Femur (tissue), 1 donor: ENCODE measurements at places on chromosomes 7 and 10.

DNA sequence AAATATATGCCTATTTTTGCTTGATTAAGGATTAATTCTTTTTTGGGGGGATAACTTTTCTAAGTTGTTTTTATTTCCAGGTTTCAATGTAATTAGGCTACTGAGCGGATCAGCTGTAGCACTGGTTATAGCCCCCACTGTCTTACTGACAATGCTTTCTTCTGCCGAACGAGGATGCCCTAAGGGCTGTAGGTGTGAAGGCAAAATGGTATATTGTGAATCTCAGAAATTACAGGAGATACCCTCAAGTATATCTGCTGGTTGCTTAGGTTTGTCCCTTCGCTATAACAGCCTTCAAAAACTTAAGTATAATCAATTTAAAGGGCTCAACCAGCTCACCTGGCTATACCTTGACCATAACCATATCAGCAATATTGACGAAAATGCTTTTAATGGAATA is 1.0 kb downstream of the LRRTM3 start:
- DNase-seq, result no peak

DNA sequence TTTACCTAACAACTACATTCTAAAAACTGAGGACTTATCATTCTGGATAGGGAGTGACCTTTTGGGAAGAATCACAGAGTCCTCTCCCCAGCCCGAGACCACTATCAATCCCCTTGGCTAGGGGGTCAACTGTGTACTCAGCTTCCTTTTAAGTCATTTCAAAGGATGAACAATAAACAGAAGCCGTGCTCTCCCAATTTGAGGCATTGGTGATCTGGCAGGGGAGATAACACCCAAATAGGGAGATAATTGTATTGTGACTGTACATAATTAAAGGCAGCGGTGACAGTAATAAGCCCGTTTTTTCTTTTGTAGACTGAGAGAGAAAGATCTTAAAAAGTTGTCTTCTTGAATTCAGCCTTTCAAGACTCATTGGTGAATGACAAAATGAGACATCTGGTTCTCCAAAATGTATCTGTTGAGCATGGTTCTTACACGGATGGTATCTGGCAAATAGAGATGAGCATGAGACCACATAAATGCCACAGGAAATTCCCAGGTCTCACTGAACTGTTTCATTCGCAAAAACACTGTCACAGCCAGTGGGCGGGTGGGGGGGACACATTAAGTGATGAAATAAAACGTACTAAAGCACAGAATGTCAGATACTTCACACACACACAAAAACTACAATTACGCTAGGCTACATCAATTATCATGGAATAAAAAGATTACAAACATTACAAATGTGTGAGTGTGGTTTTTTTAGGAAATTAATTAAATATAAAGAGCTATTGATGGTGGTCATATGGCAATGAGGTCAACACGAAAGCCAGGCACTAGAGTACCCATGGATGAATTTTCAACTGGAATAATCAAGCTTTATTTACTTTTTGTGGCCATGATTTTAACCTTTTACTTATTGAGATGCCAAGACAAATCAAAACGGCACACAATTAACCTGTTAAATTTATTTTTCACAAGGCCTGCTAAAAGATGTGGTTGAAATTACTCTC is 108.4 kb downstream of the HIPK2 start:
- no peak for DNase-seq

- no peak for DNase-seq
These were observed 37.4 kb downstream of the DNAJC9 start for GRCh38 chr10:73209705-73210104.

DNA sequence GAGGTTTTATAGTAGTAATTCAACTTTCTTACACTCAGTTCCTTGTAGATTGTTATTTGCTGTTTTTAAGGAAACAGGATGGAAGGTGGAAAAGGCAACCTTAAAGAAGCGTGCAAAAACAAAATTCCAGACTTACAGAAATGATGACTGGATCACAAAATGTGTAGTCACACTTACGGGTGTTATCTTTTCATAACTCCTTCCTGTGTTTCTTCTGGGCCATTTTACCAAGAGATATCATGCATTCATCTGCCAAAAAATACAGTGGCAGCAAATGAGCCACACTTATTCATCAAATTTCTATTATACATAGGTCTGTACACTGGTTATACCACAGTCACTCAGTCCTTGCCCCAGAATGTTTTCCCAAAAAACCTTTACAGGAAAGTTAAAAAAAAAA is 94.3 kb upstream of the IL6 start:
- no peak for DNase-seq

- DNase-seq, result no peak
These were observed 181.0 kb upstream of the TCF7L2 start for GRCh38 chr10:112769081-112769480.
